ENCODE measurements at places on chromosomes 1 and 21.

DNA sequence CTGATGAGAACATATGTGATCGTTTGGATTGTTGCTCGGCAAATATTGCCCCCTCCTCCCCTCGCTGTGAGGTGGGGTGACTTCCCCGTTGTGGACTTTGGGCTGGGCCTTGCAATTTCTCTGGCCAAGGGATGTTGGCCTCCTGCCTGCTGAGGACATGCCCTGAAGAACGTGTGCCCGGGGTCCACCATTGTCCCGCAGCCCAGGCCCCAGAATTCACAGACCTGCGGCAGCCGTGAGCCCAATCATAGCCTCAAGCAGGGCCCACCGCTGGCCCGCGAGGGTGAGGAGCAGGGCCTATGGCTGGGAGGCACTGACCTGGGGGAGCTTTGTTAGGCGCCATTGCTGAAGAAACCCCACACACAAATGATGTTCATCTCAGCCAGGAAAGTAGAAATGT, 58.3 kb upstream of the ACTRT2 start:
- no peak for DNase-seq

DNA sequence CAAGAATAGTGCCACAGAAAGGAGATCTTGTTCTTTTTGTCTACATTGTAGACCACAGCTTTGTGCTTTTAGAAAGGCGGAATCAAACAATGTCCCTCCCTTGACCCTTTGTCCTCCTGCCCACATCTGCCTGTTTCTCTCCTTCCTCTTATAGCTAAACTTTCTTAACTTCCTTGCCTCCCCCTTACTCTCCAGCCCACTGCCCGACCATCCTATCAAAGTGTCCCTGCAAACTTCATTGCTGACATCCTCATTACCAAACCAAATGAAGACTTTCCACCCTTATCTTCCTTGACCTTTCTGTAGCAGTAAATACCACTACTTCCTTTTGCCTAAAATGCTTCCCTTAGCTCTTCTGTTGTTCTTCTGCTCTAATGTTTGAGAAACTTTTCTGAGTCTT, 5.0 kb downstream of the SELP start:
- DNase-seq, result no peak

DNA sequence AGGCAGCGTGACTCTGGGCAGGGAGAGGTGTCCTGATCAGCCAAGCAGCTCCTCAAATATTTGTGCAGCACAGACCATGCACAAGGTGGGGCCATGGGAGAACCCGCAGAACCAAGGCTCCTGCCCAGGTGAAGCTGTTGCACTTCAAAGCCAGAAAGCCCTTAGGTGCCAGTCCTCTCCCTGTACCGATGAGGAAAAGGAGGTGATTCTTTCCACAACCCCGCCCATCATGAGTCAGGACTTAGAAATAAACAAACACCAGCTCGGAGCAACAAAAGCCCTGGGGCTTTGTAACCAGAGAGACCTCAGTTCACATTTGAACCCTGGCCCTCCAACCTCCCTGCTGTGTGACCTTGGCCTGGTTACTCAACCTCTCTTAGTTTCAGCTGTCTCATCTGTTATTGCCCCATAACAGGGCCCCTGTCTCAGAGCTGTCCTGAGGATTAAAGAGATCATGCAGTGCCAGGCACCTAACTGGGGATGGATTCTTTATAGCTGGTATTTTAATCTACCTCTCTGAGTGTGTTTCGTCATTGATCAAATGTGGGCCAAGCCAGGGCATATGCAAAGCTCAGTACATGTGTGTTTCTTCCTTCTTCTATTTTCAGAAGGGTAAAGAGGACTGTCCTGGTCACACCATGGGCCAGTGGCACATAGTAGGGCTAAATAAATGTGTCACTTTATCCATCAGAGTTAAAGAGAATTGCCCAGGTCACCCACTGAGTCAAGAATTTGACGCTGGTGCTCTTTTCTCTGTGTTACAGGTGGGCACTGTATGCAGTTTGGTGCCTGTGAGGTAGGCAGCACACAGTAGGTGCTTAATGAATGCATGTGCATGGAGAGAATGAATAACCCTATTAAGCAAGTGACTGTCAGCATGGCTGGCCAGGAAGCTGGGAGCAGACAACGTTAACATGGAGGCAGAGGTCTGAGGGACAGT, 1.4 kb downstream of the LDLRAD1 start:
- no peak for DNase-seq

DNA sequence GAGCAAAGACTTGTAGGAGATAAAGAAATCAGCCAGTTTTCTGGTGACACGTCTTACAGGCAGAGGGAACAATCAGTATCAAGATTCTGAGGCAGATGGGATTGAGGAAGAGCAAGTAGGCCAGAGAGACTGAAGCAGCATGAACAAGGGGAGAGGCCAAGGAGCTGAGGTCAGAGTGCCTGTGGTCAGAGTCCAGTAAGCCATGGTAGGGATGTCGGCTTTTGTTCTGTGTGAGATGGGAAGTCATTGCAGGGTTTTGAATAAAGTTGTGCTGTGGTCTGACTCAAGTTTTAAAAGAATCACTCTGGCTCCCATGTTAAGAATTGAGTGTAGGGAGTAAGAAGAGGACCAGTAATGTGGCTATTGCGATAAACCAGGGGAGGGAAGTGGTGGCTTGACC, 85.9 kb upstream of the IVNS1ABP start:
- DNase-seq, result no peak

DNA sequence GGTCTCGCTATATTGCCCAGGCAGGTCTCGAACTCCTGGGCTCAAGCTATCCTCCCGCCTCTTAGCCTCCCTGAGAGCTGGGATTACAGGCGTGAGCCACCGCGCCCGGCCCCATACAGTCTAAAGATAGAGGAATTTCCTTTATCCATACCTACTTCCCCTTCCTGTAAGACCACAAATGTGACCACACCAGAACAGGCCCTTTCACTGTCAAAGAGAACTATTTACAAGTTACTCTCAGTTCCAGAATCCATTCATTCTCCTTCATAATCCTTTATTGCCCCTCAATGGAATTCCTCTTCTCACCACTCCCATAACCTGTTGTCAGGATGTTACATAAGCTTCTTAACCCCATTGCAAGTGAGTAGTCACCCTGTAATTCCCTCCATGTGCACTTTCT, 26.3 kb upstream of the SLC5A9 start:
- no peak for DNase-seq

DNA sequence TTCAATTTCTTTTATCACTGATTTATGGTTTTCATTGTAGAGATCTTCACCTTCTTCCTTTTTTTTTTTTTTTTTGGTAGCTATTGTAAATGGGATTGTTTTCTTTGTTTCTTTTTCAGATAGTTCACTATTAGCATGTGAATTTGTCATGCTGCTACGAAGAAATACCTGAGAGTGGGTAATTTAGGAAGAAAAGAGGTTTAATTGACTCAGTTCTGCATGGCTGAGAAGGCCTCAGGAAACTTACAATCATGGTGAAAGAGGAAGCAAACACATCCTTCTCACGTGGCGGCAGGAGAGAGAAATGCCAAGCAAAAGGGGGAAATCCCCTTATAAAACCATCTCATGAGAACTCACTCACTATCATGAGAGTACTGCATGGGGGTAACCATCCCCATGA, 66.4 kb downstream of the DAB1 start:
- no peak for DNase-seq

- DNase-seq, result no peak
Measured at GRCh38 chr21:16085421-16085820, 355.6 kb downstream of the USP25 start.

GRCh38 chr1:226369110-226369509, 38.8 kb downstream of the PARP1 start:
- no peak for DNase-seq

GRCh38 chr1:151729157-151729965, 8.0 kb downstream of the RIIAD1 start:
- no peak for DNase-seq

GRCh38 chr1:226634166-226634588, 85.6 kb downstream of the STUM start:
- peak; percentile 76 for DNase-seq

GRCh38 chr1:111392460-111392945, 35.0 kb downstream of the OVGP1 start:
- no peak for DNase-seq

- DNase-seq, result no peak
Measured at GRCh38 chr1:65512383-65512782, 91.9 kb downstream of the LEPR start.

DNA sequence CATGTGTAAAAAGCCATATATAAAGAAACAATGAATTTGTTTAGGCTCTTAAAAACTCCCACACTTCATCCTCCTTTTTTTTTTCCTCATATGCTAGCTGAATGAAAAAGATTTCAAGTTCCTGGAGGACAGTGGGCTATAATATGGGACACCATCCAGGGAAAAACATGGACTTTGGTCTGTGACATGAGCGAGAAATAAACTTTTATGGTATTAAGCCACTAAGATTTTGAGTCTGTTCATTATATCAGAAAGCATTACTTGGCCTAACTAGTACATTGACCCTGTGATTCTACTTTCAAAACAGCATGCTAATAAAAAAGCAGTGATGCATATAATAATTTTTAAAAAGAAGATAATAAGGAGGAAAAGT, 392.3 kb upstream of the CAMK1G start:
- no peak for DNase-seq

DNA sequence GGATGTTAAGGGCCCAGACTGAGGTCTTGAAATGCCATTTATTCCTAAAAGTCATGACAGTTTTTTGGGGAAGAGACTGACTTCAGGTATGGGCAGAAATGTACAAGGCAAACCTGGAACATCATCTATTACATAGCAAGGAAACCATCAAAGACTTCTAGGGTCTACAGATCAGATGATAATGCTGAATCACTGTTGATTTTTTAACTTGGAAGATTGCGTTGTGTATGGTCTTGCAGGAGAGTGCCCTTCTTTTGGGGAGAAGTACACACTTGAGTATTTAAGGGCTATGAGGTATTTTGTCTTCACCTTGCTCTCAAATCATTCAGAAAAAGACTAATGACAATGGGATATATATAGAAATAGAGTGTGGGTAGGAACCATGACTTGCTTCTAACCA, 15.4 kb upstream of the RD3 start:
- DNase-seq, result no peak

DNA sequence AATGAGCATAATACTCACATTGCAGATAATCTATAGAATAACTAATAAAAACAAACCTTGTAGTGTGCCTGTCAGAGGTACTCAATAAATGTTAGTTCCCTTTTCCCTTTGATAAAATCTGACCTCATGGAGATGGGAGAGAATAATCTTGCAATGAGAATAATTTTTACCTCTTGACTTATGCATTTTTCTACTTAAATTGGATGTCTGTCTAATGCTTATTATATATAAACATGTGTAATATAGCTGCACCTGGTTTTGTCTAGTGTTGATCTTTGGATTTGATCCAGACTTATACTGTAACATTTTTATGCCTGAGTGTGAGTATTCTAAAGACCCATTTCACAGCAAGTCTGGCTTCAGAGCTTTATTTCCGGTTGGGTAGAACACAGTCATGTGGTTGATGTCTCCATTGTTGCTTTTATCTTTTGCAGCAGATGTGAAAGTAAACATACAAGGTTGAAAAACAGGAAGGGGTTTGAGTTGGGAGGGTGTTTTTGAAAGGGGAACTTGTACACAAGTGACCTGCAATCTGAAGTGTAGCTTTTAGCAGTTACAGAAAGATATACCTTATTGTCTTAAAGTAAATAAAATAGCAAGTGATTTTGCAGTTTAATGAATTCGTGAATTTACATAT, 12.4 kb downstream of the EPB41 start:
- DNase-seq, result peak; percentile 50

GRCh38 chr1:178273707-178274410, 180.0 kb downstream of the RASAL2 start:
- DNase-seq, result no peak

DNA sequence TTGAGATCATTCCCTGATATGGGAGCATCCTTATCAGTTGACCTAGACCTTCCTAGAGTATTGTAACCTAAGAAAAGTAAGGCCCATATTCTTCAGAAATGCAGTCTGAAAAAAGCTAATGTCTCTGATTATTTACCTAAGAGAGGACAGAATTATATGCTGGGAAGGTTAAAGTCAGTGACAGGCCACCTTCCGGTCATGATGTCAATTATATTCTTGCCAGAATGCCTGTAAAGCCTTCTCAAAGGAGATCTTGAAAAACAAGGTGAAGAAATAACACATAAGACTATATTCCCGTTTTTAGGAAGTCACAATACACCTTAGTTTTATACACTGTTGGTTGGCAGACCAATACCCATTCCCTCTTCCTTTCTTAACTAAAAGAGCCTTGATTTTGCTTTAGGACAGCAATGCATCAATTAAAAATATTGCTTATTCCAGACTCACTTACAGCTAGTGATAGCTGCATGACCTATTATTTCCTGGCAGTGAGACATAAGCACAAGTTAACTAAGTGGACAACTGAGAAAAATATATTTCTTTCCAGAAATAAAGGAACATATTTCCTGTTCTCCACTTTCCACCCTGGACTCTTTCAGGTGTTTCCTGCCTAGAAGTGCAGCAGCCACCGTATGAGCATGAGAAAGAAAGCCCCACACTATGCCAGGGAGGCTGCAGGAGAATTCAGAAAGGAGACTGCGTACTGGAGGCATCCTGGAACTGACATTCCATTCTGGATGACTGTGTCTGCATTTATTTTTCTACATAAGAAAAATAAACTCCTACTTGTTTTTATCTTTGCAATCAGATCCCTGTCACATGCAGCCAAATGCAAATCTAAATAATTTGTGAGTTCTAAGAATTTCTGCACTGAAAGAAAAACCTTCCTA, 332.9 kb upstream of the PTBP2 start:
- no peak for DNase-seq

- DNase-seq, result no peak
Measured at GRCh38 chr1:38287036-38287435, 240.4 kb upstream of the POU3F1 start.

- DNase-seq, result no peak
Measured at GRCh38 chr1:54649130-54649898, 7.7 kb downstream of the MROH7 start.

GRCh38 chr1:26743426-26744059, 44.2 kb upstream of the PIGV start:
- DNase-seq, result no peak

DNA sequence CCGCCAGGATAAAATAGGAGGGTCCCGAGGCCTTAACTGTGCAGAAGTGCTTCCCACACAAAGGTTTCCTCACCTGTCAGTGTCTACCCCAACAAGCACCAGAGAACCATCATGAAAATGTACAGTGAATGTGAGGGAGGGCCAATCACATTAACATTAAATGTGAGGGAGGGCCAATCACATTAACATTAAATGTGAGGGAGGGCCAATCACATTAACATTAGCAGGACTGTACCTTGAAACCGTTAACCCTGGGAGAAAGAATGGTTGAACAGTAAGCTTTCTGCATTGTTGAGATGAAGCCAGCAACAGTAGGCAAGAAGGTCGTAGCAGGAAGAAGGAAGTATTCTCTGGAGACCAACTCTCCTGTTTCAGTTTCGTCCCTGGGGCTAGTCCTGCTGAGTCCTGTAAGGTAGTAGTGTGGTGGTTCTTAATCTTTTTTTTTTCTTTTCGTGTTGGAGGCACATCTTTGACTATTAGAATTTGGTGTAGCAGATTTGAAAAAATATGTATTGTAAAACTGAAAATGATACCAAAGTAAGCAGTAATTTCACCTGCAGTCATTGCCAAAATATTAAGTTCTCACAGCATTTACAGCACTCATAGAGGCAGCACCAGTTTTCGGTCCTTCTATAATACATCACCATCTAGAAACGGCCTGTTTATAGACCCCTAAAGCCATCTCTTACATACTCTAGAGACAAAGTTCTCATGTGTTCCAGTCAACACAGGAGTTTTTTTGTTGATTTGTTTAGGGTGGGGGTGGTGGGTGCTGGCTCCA, 98.6 kb upstream of the PPP2R5A start:
- DNase-seq, result no peak

- no peak for DNase-seq
Measured at GRCh38 chr1:243598433-243598832, 251.6 kb downstream of the AKT3 start.
